ENCODE measurements at places on chromosomes 6 and 20.

DNA sequence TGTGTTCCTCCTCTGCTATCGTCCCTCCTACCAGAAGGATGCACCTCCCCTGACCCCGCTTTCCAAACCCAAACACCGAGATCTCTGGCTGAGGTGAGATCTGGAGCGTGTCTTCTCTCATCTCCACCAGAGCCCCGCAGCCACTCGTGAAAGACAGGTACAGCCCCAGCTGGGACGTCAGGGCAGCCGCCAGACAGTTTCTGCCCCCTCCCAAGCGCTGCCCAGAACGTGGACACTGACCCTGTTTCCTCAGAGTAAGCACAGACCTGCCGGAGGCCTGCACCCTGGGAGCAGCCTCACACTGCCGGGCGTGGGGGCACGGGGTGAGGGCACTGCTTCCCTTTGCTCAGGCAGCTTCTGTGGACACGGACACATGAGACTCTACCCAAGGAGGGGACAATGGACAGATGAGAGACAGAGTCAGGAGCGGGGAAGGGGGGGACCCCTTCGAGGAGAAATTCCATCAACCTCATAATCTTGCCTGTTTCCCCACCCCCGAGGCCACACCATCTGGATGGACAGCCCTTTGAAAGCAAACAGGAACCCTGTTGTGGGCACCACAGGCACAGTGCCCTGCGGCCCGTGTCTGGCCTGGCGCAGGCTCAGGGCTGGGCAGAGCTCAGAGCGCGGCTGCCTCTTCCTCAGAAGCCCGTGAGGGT is 210.6 kb downstream of the DLL1 start:
- peak; percentile 4 for DNase-seq

GRCh38 chr20:61662968-61663331 is 402.7 kb downstream of the TAF4 start:
- DNase-seq = no peak

DNA sequence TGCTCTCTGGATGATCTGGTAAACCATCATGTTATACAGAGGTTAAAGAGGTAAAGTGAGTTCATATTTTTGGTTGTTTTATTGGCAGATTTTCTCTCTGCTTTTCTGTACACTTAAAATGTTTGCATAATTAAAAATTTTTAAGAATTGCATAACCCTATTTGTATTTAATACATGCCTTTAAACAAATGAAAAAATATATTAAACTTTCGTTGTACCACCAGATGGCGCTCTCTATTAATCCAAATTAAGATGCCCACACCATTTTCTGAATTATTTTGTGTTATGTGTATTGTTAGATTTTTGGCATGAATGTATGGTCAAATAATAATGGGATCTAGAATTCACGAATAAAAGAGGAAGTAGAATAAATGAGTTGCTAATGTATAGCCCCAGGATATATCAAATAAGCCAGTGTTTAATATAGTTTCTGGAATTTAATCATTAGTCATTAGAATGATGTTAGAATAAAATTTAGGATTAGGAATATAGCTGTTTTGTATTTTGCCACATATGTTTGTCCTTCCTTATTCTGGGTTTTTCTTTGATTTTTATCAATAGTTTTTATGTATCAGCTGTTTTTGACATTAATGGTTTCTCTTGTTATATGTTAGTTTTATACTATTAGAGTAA is 38.9 kb downstream of the SMAP1 start:
- no peak for DNase-seq

- DNase-seq = no peak
Observed at GRCh38 chr6:67736816-67737215, 898.3 kb upstream of the ADGRB3 start.

DNA sequence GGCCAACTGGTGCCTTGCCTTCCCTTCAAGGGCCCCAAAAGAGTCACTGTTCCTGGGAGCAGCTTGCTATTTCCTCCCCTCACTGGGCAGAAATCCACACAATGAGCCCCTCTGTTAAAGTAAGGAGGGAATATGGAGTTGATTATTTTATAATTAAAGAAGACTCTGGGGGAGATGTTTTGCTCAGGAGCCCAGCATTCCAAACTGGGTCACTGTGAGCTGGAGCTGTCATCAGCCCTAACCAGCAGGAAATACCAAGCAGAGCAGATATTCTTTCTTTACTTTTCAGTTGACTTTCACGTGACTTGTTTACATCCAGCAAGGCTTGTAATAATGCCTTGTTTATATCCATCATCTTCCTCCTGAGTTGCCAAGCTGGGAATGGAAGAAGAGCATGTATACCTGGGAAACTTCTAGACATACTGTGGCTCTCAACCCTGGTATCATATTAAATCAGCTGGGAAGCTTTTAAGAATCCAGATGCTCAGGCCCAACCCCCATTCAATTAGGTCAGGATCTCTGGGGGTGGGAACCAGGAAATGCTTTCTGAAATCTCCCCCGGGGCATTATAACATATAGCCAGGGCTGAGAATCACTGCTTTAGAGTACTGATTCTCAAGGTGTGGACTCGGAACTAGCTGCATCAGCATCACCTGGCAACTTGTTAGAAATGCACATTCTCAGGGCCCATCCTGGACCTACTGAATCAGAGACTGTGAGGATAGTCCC is 175.6 kb upstream of the MYLIP start:
- no peak for DNase-seq

DNA sequence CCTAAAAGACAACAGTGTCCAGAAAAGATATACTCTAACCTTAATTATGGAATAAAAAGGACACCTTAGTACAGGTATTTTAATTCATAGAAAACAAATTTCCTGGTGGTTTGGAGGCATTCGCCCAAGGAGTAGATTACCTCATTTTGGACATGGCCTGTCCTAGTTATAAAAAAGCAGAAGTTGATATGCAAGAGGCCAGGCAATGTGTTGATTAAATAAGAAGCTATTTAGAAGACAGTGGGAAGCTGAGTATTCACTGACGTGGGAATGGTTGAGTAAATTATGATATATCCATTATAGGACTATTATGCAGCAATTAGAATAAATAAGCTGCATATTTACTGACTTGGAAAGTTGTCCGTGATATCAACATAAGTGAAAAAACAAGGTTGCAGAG is 314.9 kb downstream of the ALDH8A1 start:
- DNase-seq = no peak

DNA sequence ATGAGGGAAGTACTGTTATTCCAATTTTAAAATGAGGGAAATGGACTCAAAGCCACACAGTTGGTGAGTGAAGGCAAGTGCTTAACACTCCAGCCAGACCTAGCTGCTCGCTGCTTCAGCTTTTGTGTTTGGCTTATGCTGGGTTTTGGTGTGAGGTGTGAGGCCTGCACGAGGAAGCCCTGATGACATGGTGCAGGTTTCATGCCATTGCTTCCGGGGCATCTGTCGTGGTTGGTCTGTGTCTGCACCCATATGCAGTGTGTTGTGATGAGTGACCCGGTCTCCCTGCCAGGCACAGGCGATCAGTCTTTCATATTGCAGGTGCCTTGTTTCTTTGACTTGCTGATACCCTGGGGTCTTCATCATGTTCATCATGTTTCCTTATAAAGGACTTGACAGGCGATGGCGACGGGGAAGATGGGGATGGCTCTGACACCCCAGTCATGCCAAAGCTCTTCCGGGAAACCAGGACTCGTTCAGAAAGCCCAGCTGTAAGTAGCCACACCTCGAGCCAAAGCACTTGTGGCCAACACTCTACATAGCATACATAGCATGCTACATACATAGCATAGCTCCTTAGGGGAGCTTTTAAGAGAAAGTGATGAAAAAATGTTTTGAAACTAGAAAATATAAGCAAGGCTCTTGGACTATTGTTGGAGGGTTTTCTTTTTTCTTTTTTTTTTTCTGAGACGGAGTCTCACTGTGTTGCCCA is 22.3 kb downstream of the DNMT3B start:
- DNase-seq = no peak

GRCh38 chr20:51994751-51995417 is 192.6 kb upstream of the SALL4 start:
- DNase-seq = no peak

DNA sequence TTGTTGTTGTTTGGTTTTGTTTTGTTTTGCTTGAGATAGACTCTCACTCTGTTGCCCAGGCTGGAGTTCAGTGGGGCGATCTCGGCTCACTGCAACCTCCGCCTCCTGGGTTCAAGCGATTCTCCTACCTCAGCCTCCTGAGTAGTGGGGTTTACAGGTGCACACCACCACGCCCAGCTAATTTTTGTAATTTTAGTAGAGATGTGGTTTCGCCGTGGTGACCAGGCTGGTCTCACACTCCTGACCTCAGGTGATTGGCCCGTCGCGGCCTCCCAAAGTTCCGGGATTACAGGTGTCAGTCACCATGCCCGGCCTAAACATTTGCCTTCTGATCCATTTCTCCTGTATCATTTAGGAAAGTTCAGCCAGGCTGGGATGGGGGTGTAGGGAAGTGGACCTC is 17.7 kb downstream of the DUSP22 start:
- no peak for DNase-seq

GRCh38 chr6:28357036-28357435 is 7.3 kb downstream of the ZKSCAN3 start:
- no peak for DNase-seq

DNA sequence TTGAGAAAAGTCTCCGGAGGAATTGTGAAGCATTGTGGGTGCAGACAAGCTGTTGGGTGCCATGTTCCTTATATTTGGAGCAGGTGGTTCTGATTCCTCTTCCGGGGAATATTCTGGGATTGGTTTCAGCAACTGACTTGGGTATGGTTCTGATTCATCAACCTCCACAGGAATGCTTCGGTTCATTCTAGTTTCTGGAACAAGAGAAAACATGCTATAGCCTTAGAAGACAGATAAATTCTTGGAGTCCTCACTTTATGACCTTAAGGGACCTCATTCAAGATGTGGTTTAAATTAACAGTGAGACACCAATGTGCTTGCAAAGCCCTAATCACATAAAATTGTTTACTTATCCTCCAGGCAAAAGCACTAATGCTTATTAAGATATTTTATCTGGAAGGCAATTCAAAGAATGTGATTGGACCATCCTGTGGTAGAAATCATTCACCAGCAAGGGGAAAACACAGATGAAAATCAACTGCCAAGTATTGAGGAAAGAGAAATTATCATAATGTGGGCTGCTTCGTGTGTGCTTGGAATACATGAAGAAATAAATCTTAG is 13.7 kb downstream of the TRAF3IP2 start:
- no peak for DNase-seq

GRCh38 chr20:62266340-62266739 is 28.0 kb downstream of the OSBPL2 start:
- no peak for DNase-seq

GRCh38 chr6:25788305-25788922 is 33.9 kb downstream of the SLC17A4 start:
- DNase-seq = peak; percentile 60

DNA sequence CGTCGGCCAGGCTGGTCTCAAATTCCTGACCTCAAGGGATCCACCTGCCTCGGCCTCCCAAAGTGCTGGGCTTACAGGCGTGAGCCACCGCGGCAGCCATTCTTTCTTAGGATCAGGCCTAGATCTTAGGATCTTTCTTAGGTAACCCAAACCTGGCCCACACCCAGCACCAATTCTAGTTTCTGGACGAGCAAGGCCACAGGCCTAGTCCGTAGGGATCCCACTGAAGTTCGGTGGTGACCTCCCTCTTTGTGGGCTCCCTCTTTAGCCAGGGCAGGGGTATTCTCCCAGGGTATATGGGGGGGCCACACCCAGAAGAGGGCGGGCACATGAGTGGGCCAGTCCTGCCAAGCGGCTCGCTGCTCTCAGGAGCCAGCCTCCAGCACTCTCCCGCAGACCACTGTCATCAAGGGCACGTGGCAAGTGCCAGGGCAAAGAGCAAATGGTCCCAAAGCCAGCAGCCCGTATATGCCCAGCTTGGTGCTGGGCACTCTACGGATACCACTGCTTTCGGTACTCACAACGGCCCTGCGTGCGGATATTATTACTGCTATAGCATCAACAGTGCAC is 6.5 kb downstream of the PXDC1 start:
- no peak for DNase-seq

- DNase-seq = no peak
Observed at GRCh38 chr20:695165-695866, 19.7 kb upstream of the SCRT2 start.

- no peak for DNase-seq
Observed at GRCh38 chr6:134105940-134106339, 53.5 kb upstream of the SLC2A12 start.

DNA sequence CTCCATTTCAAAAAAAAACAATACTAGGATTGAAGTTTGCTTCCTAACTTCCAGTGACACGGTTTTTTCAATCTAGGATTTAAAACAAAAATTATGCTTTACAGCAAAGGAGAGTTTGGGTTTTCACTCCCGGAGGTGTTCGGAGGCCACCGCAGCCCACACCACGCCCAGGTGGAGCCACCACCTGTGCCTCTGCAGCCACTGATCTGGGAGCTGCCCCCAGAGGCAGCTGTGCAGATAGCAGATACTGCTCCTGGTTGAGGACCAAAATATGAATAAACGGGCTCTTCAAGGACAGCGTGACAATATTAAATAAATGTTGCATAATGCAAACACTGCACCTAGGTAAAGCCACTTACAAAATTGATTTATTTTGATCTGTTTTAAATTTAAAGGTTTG is 30.2 kb downstream of the DLL1 start:
- no peak for DNase-seq

DNA sequence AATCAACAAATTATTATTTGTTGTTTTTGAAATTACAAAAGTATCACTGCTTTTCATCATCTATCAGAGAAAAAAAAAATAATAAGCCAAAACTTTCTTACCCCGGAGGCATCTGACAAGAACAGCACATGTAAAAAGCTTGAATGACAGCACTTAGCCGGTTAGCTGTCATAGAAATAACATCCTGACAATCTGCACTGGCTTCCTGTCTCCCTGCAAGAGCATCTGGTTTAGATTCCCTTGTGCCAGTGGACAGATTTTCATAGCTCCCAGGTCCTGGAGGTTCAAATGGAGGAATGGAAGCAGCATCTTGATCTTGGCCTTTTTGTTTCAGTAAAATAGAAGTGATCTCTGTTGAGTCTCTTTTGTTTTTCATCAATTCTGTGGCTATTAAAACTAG is 74.8 kb downstream of the HACE1 start:
- no peak for DNase-seq

GRCh38 chr6:149922642-149923326 is at the start of gene RAET1G:
RAET1G (minus strand) TSS chr6:149923121; CDS start chr6:149923010, 111 bp downstream.
- DNase-seq = peak; percentile 86

- no peak for DNase-seq
Observed at GRCh38 chr6:56667336-56667735, 24.6 kb upstream of the DST start.

DNA sequence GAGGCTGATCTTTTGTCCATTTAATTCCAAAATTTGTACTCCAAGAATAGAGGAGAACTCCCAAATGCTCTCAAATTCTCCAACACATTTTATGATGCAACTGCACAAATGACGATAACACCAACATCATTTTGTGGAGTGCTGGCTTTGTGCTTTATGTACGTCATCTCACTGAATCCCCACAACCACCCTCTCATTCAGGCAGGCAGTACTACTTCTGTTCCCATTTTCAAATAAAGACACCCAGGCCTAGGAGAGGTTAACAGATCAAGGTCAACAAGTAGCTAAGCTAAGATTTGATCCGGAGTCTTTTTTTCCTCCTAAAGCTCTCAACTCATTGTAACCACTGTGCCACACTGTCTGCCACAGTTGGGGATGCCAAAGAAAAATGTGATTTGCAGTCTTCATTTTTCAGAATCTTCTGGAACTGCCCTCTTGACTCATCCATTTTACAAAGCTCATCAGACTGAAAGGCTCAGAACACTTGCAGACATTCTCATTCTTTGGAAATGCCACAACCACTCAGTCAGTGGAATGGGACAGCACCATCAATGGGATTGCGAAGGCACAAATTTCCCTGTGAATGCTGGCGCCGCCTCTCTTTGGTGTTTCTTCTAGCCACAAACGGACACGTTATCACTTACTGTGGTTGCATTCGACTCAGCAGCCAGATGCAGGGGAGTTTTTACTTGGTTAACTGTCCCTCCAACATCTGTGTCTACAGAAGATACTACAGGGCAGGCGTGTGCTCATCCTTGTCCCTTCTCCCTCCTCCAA is 184.4 kb downstream of the GJA10 start:
- DNase-seq = no peak

Data from transverse colon (tissue), 4 donors.